ENCODE measurements at places on chromosomes 4 and X.

DNA sequence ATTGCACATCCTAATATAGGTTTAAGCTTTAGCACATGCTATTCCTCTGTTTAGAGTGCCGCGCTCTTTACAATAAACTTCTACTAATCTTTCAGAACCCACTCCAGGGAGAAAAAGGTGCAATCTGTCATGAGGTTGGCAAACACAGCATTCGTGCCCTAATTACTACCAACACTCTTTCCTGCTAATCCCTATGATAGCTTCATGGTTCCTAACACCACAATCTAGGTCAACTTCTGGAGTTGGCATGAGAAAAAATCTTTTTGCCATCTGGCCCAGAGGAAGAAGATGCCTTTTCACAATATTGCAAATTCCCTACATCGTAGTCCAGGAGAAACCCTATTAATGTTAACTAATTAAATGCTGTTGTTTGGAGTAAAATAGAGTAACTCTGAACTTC, 39.6 kb downstream of the TMA16 start:
- no peak for DNase-seq

DNA sequence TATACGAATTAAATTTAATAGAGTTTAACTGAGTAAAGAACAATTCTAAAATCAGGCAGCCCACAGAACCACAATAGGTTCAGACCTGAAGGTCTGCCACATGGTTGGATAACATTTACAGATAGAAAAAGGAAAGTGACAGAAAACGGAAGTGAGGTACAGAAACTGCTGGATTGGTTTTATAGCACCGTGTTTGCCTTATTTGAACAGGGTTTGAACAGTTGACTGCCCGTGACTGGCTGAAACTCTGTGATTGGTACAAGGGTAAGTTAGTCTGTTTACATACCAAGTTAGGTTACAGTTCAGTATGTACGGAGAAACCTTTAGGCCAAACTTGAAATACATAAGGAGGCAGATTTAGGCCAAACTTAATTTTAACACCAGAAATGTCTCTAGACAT, 64.1 kb upstream of the ATXN3L start:
- DNase-seq = no peak

DNA sequence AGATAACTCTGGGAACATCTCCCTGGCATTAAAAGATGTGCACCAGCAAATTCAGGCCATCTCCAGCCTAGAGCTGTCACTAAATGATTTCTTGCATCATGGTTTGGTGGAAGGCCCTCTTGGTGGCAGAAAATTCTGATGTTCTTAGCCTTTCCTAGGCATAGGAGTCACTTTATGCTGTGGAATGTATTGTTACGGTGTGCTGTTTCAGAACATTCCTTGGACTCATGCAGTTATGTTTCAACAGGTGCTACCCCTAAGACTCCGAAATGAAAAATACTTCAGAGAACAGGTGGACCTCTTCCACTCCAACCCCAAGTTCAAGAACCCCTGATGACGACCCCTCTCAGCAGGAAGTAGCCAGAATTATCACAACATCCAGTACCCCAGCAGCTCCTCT, 20.3 kb upstream of the PAPSS1 start:
- DNase-seq = no peak

GRCh38 chr4:153269218-153269990, 65.2 kb downstream of the TRIM2 start:
- no peak for DNase-seq

- DNase-seq = peak; percentile 83
These were observed 230.3 kb upstream of the PGRMC2 start for GRCh38 chr4:128517739-128518510.

DNA sequence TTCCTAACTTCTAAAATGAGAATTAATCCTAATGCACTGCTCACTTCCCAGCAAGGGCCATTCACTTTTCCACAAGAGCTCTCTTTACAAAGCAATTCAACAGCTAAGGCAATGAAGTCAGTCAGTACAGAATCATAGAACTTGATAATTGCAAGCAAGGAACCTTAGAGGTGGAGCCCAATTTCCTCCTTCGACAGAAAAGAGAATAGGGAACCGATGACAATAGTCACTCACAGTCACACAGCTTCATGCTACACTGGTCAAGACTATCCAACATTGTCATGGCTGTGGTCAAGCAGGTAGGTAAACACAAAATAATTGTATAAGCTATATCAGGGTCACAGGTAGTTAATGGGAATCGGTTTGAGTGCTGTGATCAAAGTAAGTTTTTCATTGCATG, 90.0 kb downstream of the ELOVL6 start:
- no peak for DNase-seq

DNA sequence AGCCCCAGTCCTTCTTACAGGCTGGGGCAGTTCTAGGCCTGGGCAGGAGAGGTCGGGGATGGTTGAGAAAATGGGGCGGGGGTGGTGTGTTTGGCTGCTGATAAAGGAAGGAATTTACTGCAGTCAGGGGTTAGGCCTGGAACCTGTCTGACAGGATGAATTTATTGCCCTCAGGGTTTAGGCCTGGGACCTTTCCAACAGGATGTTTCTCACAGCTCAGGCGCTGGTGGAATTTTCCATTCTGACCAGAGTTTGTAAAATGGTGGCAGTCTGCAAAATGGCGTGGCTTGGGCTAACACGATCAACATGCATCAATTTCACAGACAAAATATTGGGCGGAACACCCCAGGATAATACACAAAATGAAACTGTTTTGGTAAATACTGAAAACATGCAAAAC, 83.5 kb upstream of the SPIN4 start:
- no peak for DNase-seq

- DNase-seq = no peak
These were observed 52.1 kb upstream of the RAP2C start for GRCh38 chrX:132271311-132271778.

Measured in GM03348 (cell line).